Neural progenitor cell (in vitro differentiated cells): ENCODE measurements at places on chromosomes 7 and 10. TPM values are rescaled to one million over a fixed set of nuclear protein-coding genes. Genes with fewer than 3 reads are reported as not detected.

The MKI67 gene
- total RNA-seq = 65.8 and 71.3 TPM in 2 replicates

The OR2A7 gene
- 0.15 and 0.74 TPM in 2 replicates for total RNA-seq

The TMEM26 gene
- not detected in 2 replicates for total RNA-seq

The CDC14C gene
- total RNA-seq = 0.15 and 0.54 TPM in 2 replicates

The LIPN gene
- total RNA-seq = not detected in 2 replicates

The ACSL5 gene
- total RNA-seq = not detected in 2 replicates

- no peaks in the 10 kb centered on the region for H3K36me3 ChIP-seq
- peaks cover 6% of the 10 kb centered on the region for H3K4me1 ChIP-seq
- H3K27ac ChIP-seq = no peak overlapping the region
- peak; percentile 19 for DNase-seq
- H3K27me3 ChIP-seq = no peaks in the 10 kb centered on the region
Measured at GRCh38 chr7:1503390-1503789, 799 bp downstream of the INTS1 start.

- peak overlapping the region; percentile 48 for H3K4me3 ChIP-seq
- H3K36me3 ChIP-seq = no peaks in the 10 kb centered on the region
- peaks cover 46% of the 10 kb centered on the region for H3K27me3 ChIP-seq
- H3K27ac ChIP-seq = no peak overlapping the region
Measured at GRCh38 chr10:43667317-43667731, 18.6 kb upstream of the ZNF32 start.

DNA sequence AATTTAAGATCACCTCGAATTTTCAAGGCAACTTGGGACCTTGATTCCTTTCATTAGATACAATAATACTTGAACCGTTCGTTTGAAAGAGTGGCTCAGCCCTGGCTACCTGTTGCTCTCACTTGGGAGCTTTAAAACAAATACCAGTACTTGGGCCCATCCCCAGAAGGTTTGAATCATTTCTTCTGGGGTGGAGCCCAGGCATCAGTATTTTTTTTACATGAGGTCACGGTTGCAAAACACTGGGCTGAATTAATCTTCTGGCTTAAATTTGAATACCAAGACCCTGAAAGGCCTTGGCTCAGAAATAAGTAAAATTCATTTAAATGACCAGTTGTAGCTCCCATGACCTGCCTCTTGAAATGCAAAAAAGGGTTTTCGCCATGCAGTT lies 214.9 kb downstream of the CREB5 start:
- no peaks in the 10 kb centered on the region for H3K4me1 ChIP-seq
- H3K4me3 ChIP-seq = no peak overlapping the region
- H3K36me3 ChIP-seq = no peaks in the 10 kb centered on the region
- H3K27ac ChIP-seq = no peak overlapping the region
- no peaks in the 10 kb centered on the region for H3K27me3 ChIP-seq
- DNase-seq = no peak

DNA sequence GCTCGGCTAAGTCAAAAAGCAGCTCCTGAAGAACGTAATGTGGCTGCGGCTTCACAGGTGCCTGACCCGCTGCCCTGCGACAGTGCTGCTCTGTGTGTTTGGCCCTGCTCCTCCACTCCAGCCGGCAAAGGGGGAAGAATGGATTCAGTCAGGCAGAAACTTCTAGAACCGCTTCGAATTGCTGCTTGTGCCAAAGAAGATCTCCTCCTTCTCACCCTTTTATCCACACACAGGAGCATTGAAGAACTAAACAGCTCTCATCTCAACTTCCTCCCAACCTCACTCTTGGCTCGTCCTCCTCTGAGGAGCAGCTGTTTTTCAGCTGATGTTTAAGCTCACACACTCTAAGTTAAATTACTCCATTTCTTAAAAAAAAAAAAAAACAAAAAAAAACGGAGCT lies 651.4 kb downstream of the INHBA start:
- H3K36me3 ChIP-seq = no peaks in the 10 kb centered on the region
- H3K27me3 ChIP-seq = no peaks in the 10 kb centered on the region
- H3K4me3 ChIP-seq = no peak overlapping the region
- H3K4me1 ChIP-seq = peaks cover 11% of the 10 kb centered on the region
- DNase-seq = peak; percentile 69

GRCh38 chr7:2970307-2970664 lies 73.4 kb downstream of the CARD11 start:
- no peaks in the 10 kb centered on the region for H3K4me1 ChIP-seq
- H3K4me3 ChIP-seq = no peak overlapping the region
- DNase-seq = no peak
- H3K27ac ChIP-seq = no peak overlapping the region
- no peaks in the 10 kb centered on the region for H3K27me3 ChIP-seq

DNA sequence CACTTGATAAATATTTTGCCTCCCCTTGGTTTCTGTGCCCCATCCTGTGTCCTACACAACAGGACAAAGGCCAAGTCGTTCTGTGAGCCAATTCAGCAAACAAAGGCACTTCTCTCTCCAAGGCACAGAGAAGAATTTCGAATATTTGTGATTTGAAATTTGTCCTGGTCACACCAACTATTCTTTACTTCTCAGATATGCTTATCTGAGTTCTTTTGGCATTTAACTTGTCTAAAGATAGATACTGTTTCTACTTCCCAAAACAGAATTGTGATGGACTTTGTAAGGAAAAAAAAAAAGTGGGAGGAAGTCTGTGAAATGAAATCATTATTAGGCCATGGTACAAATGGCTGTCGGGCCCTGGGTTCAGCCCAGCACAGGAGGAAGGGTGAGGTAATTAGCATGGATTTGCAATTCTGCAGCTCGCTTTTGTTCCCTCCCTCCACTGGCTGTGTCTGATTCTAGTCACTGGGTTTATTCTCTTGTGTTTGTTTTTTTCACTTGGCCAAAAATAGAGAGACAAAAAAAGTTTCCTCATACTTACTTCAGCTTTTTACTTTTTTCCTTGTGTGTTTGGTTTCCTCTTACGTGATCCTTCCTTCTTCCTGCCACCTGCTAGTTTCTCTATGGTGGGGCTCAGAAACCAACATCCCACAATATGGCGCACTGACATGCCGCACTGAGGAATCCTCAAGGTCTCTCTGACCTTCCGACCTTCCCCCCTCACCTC lies 108.2 kb upstream of the MKLN1 start:
- no peak for DNase-seq
- peaks cover 16% of the 10 kb centered on the region for H3K4me1 ChIP-seq
- no peaks in the 10 kb centered on the region for H3K27me3 ChIP-seq
- H3K27ac ChIP-seq = no peak overlapping the region
- no peaks in the 10 kb centered on the region for H3K36me3 ChIP-seq

- DNase-seq = no peak
- no peak overlapping the region for H3K27ac ChIP-seq
- H3K27me3 ChIP-seq = no peaks in the 10 kb centered on the region
- no peak overlapping the region for H3K4me3 ChIP-seq
Measured at GRCh38 chr10:127984945-127985344, 78.0 kb downstream of the PTPRE start.
